ENCODE measurements at places on chromosomes 7 and 10.

DNA sequence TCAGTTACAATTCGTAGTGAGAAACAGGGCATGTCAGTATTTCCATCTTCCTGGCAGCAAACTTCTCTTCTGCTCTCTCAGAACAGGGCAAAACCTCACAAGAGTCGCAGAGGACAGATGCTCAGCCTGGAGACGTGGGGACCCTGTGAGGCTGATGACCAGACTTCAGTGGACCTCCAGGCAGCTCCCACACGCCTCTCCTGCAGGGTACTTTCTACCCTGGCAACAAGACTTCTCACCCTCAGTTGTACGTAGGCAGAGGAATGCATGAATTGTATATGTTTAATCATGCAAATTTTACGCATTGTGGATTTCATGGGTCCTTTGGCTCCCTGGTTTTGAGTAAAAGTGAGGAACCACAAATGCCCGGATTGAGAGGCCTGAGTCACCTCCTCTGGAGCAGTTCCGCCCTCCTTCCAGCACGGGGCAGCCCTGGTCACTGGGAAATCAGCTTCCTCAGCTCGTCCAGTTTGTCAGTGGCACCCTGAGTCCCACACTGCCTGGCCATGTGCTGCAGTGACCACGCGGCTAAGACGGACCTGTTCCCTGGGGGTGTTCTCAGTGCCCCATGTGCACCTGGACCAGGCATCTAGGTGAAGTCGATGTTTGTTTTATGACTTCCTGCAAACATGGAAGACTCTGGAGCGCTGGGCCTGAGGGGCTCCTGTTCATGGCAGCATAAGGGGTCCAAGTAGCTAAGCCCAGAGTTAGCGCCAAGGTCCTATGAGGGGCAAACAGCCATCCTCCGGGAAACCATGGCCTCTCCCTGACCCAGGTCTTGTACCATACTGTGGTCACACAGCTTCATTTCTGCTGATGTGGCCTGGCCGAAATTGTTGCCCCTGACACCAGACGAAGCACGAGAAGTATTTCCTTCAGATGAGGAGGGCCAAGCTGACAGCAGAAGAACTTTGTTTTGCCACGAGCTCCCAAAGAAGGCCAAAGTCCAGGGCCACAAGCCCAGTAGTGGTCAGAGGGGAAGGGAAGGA is 165.1 kb downstream of the TNS3 start:
- DNase-seq, result no peak

DNA sequence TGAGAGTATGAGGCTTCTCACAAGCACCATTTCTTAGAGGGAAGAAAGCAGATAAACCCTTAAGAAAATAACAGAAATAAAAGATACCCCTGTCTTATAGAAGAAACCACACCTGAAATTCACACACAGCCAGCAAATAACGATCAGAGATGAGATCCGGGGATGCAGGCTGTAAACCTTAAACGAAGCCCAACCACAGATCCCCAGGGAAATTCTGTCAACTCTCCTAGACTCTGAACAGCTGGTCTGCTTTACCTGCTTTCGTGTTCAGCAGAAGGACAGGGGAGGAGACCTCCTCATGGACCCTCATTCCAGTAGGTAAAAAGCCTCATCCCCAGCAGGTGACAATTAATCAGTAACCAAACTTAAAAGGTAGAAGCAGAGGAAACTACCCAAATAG is 45.0 kb downstream of the VOPP1 start:
- DNase-seq, result no peak

GRCh38 chr10:69505636-69506318 is 54.5 kb downstream of the TSPAN15 start:
- DNase-seq, result no peak

- no peak for DNase-seq
Observed at GRCh38 chr10:6040205-6040604, 22.0 kb downstream of the IL2RA start.

- no peak for DNase-seq
Observed at GRCh38 chr10:100882252-100882651, 30.5 kb upstream of the SLF2 start.

- no peak for DNase-seq
Observed at GRCh38 chr10:88209837-88210561, 346.6 kb downstream of the PTEN start.

DNA sequence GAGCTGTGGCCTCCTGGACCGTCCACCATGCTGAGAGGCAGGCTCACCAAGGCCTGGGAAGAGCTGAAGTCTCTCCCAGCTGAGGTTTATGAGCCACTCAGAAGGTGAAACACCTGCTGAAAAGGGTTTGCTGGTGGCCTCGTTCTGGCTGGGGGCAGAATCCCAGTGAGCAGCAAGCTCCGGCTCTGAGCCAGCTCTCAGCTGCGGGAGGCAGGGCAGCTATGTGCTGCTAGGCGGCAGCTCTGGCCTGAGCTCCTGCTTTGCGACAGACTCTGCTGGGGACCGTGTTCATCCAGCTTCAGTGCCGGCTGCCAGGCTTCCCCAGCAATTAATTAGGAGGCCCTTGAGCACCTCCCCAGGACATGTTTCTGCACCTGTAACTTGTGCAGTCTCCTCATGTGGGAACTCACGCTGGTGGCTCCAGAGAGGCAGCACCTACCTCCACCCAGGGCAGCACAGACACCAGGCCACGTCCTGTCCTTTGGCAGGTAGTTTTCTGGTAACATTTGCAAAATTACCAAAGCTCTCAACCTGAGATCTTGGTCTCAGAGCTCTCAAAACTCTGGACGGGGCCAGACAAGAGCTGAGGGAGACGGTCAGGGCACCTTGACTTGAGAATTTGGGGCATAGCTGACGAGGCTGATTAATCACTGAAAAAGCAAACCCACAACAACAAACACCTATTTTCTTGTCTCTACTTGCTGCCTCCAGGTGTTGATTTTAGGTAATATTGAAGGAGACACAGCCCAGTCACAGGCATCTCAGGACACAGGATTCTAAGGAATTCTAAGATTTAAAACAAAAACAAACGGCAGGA is 185.0 kb downstream of the TCERG1L start:
- no peak for DNase-seq

DNA sequence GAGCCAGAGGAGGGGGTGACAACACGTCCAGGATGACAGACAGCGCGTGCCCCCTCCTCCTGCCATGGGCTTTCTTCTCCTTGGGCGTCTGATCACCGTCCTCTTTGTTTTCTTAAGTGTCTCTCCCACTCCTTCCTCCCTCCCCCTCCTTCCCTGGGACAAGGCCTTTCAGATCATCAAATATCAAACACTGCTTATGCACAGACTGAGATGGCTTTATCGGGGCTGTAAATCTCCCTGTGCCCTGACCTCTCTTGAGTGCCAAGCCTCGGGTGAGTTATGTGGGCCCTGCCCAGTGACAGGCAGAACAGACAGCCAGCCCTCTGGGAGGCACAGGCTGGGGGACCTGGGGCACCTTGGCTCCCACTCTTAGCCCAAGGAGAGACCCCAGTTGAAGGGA is 116.4 kb downstream of the C10orf105 start:
- DNase-seq, result no peak

GRCh38 chr10:4883079-4883739 is 57.2 kb downstream of the AKR1E2 start:
- no peak for DNase-seq

DNA sequence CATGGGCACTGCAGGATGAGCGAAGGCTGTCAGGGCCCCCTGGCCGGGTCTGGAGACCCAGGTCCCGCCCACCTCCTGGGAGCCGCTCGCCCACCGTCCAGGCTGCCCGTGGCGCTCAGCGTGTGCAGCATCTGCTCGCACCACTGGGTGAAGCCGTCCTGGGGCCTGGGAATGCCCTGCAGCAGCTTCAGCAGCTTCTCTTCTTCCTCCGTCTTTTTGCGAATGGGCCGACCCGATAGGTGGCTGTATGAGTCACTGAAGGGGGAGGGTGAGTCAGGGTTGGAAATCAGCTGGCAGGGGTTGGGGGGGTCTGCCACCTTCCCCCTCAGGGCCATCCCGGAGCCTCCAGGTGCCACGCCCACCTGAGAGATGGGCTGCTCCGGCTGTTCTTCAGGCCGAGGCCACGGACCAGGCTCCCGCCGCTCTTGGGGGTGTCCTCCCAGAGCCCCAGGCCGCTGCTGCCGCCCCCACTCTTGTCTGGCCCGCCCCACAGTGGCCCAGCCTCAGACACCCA is 8.7 kb downstream of the GNB2 start:
- no peak for DNase-seq

All from stimulated activated CD8-positive, alpha-beta memory T cell treated with anti-CD3 and anti-CD28 coated beads, Interleukin-4, amount 100 ng/mL, for 4 hours (primary cell).